ENCODE measurements at places on chromosomes 7 and 10.
A peak's percentile ranks its signal among the peaks of the same experiment; 100 is the strongest.

DNA sequence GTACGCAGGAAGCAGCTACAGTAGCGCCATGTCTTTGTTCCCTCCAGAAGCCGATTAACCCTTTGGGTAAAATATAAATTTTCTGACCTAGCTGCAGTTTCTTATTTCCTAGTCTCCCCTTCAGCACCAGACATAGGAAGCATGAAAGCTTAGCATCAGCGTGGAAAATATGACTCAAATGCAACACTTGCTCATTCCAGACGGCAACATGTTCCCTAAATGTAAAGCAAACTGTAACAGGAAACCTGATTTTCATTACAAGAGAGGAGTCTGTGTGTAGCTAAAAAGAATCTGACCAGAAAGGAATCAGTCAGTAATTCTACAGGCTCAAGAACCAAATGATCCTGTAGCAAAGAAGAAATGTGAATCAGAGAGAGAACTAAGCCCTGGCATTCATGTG, 219.2 kb downstream of the C7orf25 start:
- no peak for DNase-seq

DNA sequence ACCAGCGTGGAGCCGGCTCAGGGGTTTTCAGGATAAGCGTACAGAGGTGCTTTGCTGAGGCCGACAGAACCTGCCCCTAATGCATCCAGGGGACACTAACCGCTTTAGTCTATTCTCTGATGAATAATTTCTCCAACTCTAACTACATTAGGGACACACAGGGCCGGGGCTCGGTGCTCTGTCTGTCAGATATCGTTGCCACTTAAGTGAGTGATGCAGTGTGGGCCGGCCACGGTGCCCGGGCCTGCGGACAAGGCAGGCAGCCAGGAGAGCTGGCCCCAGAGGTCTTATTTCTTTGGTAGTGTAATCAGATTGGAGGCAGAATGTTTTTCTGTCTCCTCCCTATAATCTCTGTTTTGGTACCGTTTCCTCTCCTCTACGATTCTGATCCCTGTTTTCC, 62.7 kb downstream of the ADRA2A start:
- DNase-seq: no peak

DNA sequence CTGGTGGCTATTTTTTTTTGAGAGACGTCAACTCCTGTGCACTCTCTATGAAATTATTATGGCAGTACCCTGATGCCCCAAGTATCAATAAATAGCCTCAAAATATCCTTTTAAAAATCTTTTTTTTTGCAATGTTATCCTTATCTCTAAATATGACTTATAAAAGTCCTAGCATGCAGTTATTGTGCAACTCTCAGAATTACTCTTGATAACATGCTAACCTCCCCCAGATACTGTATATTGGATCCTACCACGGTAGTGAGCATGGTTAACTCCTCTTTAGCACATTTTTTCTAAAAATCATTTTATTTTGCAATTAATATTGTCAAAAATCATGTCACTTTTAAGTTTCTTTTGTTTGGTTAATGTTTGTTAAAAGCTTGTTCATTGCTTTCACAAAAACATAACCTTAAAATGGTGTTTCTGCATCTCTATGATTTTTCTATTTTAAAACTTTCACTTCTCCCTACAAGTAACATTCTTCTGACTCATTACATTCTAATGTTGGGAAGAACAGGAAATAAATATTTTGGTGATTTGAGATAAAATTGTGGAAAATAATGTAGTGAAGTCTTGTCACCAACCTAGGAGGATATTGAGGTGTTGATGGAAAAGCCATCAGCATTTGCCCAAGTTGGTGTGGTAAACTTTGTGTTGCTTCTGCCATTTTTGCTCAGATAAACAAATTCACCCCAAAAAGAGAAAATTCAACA, 42.1 kb upstream of the ADRA2A start:
- DNase-seq: no peak

DNA sequence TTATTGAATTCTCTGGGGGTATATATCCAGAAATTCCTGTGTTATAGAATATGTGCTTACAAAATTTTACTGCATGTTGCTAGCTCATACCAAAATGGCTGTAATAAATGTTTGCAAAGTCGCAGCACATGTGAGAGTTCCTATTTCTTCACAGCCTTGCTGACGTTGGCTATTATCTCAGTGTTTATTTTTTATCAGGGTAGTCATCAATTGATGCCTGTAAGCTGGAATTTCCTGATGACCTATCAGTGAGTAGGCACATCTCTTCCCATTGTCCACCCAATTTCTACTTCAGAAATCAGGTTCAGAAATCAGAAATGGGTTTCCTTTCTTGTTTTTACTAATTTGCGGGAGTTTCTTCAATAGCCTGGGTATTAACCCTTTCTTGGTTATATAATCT, 268.1 kb upstream of the FZD8 start:
- DNase-seq: no peak

DNA sequence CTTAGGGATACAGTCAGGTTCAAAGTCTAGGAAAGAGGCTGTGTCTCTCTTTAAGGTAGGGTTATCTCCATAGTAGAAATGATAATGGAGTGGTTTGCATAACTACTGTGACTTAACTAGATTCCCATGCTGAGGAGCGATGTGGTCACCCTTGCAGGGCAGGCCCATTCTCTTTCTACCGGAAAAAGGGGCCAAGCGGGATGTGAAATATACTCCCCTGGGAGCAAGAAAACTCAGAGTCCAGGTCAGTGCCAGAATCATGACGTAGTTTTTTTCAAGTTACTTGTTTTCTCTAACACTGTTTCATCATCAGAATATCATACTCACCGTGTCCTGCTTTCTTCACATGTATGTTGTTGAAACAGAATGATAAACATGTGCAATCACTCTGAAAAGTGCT, 649.0 kb upstream of the ANKRD30A start:
- DNase-seq: no peak

DNA sequence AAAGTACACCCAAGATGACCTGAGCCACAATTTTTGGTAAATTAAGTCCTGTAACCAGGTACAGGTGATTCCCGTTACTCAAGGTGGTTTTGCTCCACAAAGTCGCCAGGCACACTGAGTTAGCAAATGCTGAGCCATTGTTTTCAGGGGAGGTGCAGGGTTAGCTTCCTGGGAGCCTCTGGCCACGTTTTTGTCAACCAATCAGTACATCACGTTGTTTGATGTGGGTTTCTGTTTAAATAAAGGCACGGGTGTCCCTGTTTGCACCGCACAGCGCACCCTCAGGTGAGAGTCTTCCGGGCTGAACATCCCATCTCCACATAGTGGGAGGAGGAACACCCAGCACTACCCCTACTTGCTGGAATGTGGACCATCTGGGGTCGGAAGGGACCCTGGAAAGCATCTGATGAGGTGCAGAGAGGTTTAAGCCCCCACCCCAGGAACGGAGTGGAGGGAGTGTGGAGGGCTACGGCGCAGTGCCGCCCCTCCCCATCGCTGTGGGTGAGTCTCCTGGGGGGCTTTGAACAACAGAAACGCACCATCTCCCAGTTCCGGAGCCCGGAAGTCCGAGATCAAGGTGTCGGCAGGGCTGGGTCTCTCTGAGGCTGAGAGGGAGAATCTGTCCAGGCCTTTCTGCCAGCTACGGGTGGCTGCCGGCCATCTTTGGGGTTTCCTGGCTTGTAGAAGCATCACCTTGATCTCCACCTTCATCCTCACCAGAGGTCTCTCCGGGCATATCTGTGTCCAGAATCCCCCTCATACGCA, 42.5 kb downstream of the PRKAG2 start:
- no peak for DNase-seq

- no peak for DNase-seq
Observed at GRCh38 chr7:78370936-78371335, 572.4 kb downstream of the PHTF2 start.

DNA sequence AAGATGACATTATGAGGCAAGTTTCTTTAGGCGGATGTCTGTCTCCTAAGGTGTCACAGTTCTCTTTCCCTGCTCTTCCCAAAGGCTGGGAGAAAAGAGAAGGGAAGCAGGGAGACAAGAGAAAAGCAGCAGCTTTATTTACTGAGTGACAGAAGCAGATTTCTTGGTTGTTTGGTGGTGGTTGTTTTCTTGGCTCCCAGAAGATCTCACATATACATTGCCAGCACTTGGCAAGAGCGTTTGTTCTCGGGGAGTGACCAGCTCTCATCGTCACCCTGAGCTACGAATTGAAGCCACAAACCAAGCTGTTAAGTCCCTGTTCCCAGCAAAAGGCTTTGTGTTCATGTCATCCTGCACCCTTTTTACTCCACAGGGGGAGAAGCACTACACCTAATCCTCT, 11.4 kb downstream of the CDHR3 start:
- DNase-seq: no peak

GRCh38 chr7:16098585-16099179, 322.7 kb downstream of the CRPPA start:
- DNase-seq: no peak

DNA sequence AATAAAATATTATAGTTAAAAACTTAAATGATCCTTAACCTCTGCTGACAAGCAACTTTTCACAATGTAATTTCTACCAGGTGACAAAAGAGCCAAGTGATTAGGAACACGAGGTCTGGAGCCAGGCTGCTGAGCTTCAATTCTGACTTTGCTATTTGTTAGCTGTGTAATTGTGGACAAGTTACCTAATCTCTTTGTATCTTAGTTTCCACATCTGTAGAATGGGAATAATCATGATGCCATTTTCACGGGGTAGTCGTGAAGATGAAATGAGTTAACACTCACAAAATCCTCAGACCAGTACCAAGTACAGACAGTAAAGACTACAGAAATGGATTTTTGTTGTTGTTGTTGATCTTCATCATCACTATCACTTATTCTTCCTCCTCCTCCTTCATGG, 144.5 kb downstream of the SLC25A13 start:
- no peak for DNase-seq

GRCh38 chr7:133945497-133945896, 181.6 kb upstream of the LRGUK start:
- DNase-seq: no peak

- DNase-seq: no peak
Observed at GRCh38 chr10:27104919-27105318, 4.6 kb upstream of the ANKRD26 start.

- no peak for DNase-seq
Observed at GRCh38 chr7:65809982-65810288, 62.9 kb upstream of the VKORC1L1 start.

GRCh38 chr10:62083412-62084267, 182.1 kb downstream of the ARID5B start:
- DNase-seq: no peak

DNA sequence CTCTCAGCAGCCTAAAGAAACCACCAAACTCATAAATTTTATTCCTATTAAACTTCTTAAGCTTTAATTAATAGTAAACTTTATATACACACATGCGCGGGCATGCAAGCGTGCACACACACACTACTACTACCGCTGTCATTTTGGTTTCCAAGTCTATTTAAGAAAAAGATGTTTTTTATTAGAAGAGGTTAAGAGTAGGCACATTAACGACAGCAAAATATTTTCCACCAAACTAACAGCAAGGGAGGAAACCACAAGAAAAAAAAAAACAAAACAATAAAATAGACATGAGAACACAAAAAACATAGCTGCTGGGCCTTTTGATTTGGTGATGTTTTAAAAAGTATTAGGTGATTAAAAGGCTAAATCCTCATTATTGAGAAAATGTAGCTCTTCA, 28.6 kb downstream of the RTKN2 start:
- no peak for DNase-seq

GRCh38 chr7:74544706-74545469, 91.2 kb downstream of the GTF2IRD1 start:
- DNase-seq: no peak

DNA sequence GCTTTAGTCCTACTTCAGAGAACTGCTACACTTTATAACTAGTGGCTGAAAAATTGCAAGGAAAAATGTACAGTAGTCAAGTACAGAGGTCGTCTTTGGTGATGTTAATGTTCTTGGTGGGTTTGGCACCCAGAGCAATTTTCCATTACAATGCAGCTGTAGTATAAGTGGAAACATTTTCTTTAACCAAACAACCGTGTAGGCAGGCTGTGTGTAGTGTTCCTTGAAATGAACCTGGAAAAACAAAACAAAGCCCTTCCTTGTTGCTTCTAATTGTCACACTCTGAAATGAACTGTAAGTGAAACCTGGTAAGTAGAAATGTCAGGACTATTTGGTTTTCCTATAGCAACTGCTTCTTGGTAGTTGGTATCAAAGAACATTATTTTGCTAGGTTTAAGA, 256.9 kb downstream of the MDFIC start:
- DNase-seq: no peak

DNA sequence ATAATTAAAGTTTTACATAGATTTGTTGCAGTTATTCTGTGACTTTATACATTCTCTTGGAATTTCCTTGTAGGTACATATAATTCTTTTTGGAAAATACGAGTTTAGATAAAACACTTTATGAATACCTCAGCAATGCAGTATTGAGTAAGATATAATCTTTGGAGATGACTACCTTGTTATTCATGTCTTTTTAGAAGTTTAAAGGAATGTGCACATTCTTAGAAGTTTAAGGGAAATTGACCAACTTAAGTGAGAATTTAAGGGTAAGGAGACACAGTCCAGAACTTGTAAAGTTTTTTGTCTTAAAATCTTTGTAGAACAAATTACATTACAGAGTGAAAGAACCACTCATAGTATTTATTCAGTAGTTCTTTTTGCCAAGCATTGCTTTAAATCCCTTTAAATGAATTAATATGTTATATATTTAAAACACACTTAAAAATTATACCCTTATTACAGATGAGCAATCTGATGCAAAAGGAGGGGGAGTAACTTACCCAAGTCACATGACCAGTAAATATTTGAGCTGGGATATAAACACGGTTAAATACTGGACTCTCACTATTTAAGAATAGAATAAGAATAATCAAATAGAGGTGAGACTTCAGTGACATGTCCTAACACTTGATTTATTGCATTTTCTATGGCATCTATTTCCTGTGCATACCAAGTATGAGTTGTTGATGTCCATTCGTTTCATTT, 139.5 kb upstream of the FERD3L start:
- DNase-seq: no peak

- DNase-seq: no peak
Observed at GRCh38 chr7:151890355-151891004, 13.6 kb upstream of the PRKAG2 start.

- no peak for DNase-seq
Observed at GRCh38 chr10:118167056-118167700, 120.4 kb upstream of the RAB11FIP2 start.

GRCh38 chr10:83142074-83142563, 997.2 kb upstream of the GHITM start:
- peak; percentile 9 for DNase-seq

GRCh38 chr7:101680406-101681145, 51.5 kb upstream of the MYL10 start:
- no peak for DNase-seq

GRCh38 chr10:15427843-15428414, 56.8 kb upstream of the FAM171A1 start:
- DNase-seq: peak; percentile 76

- no peak for DNase-seq
Observed at GRCh38 chr7:47720141-47720906, 138.4 kb upstream of the TNS3 start.

- DNase-seq: no peak
Observed at GRCh38 chr7:104444017-104444416, 115.6 kb downstream of the LHFPL3 start.

DNA sequence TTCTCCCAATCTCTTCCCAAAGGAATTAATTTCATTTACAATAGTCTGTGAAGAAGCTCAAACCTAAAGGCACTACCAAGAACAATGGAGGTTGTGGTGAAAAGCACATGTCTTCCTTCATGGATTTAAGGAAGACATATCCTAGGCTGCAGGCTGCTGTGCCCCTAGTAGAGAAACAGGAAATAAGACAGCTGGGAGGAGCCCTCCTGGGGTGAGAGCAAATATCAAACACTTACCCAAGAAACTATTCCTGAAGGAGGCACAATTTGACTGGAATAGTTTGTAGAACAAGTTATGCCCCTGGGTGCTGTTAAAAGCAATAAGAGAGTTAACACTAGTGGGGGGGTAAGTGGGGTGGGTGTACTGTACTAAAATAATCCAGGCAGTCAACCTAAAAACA, 30.1 kb downstream of the PDZD8 start:
- DNase-seq: no peak

Data from Ammon's horn (tissue), 1 donor.